ENCODE measurements at places on chromosomes 1 and 21.

- no peak for DNase-seq
These were observed 3.9 kb downstream of the S100B start for GRCh38 chr21:46600978-46601377.

DNA sequence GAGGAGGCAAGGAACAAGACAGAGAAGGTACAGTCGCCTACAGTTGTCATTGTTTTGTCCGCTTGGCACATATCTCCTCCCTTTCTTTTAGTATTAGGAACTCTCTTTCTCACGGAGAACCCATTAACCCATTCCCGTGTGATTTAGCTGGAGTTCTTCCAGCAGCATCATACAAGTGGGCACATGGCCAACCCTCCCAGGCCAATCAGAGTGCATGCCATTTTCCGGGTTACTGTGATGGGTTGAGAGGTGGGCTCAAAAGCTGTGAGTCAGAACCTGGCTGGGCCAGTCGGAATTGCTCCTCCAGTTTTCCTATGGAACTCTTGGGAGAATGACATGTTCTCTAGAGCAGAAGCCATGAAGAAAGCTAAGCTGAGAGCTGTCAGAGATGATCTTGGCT is 83.1 kb upstream of the SOD1 start:
- DNase-seq: peak; percentile 40

DNA sequence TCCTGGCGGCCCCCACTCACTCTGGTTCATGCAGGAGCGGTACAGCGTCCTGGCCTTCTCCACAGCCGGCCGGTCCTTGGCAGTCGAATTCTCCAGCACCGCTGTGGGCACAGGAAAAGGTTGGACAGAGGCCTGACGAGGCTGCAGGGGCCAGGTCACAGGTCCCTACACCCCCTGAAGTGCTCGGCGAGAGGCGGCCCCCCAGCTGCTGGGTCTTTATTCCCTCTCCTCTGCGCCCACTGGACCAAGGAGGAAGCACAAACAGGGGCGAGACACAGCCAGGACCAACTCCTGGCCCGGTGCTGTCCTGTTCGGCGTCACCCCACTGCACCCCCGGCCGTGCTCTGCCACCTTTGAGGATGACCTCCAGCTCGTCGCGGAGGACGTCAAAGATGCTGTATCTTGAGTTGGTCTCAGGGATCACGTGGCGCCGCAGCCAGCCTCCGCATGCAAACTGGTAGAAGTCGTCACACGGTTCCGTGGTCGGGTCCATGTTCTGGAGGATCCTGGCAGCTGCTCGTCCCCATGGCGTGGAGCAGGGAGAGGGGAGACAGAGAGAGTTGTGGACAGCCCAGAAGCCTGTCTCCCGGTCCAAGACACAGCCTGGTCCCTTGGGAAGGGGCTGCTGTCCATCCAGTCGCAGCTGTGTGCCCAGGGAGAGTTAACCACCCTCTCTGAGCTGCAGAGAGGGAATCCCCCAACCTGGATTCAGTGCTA is 22.9 kb downstream of the PRXL2B start:
- DNase-seq: no peak

GRCh38 chr1:78839704-78840277 is 166.7 kb downstream of the ADGRL4 start:
- DNase-seq: peak; percentile 36

- no peak for DNase-seq
These were observed 99.5 kb downstream of the DAB1 start for GRCh38 chr1:57324388-57324787.

GRCh38 chr1:93489756-93490155 is 41.8 kb downstream of the FNBP1L start:
- no peak for DNase-seq

- DNase-seq: peak; percentile 20
These were observed 26.9 kb upstream of the DDR2 start for GRCh38 chr1:162605225-162605927.

GRCh38 chr1:239250353-239251035 is 135.9 kb upstream of the CHRM3 start:
- no peak for DNase-seq

DNA sequence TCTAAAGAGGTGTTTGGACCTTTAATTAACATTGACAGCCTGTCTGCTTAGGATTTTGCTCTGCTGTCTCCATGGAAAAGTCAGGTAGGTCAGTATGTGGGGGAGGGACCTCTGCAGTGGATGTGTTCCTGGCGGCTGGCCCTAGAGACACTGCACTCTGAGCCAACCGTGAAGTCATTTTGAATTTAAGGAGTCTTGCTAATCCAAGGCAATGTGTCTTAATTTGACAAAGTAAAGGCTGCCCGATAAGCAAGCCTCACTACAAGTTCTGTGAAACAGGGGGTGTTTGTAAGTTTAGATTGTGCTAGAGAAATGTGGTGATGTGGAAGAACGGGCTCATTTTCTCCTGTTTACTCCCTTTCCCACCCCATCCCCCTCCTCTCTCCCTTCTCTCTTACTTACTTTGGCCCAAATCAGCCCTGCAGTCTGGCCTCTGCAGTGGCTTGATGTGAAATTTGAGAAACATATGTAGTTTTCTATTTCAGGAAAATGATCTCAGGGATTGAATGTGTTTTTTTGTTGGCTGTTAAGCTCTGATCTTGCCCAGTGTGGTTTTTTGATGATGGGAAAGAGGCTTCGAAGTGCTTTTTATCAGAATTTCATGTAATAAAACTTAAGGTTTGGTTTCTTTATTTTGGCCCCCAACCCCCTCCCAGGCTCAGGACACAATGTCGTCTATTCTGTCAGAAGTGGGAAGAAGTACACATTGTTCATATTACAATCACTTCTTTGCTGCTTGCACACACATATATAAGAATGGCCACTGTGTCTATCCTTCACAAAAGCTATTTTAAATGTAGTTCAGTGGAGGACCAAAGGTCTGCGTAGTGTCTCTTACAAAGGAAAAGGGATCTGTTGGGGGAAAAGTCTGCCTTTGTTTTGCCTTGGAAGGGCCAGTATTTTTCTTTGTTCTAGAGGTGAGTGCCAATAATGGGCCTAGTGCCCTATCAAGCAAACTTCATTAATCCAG is 96.6 kb downstream of the FGGY start:
- DNase-seq: no peak

GRCh38 chr1:17067069-17067426 is 13.2 kb upstream of the SDHB start:
- no peak for DNase-seq

GRCh38 chr21:23881783-23882182 is 1725.5 kb downstream of the MRPL39 start:
- DNase-seq: no peak

- DNase-seq: no peak
These were observed 74.7 kb downstream of the ARHGEF16 start for GRCh38 chr1:3529099-3529729.

DNA sequence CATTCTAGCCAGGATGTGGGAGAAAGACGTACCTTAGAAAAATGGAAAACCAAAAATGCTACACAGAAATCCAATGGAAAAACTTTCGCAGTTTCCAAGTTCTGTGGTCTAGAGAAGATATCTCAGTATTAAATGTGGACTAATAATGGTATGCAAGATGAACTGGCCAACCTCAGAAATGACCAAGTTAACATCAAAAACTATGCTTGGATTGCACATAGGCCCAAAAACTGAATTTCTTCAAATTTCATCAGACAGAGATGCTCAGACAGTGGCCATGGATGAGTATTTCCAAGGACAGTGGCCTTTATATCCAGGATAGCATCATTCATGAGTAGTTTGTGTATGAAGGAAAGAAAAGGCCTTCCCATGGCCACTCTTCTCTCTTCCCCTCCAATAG is 132.2 kb downstream of the TIAM1 start:
- no peak for DNase-seq

- no peak for DNase-seq
These were observed 11.6 kb downstream of the PKP1 start for GRCh38 chr1:201294876-201295275.

DNA sequence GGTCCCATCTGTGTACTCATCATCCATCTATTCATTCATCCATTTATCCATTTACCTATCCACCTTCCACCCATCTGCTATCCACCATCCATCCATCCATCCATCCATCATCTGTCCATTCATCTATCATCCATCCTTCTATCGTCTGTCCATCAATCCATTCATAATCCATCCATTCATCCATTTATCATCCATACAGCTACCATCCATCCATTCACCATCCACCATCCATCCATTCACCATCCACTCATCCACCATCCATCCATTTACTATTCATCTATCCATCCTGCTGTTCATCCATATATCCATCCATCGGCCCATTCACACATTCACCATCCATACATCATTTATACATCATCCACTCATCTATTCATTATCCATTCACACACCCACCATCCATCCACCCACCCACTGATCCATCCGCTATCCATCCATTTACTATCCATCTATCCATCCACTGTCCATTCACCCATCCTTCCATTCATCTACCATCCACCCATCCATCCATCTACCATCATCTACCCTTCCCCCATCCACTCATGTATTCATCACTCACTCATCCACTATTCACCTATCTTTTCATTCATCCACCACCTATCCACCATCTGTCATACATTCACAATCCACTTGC is 96.4 kb downstream of the TRIM11 start:
- no peak for DNase-seq

DNA sequence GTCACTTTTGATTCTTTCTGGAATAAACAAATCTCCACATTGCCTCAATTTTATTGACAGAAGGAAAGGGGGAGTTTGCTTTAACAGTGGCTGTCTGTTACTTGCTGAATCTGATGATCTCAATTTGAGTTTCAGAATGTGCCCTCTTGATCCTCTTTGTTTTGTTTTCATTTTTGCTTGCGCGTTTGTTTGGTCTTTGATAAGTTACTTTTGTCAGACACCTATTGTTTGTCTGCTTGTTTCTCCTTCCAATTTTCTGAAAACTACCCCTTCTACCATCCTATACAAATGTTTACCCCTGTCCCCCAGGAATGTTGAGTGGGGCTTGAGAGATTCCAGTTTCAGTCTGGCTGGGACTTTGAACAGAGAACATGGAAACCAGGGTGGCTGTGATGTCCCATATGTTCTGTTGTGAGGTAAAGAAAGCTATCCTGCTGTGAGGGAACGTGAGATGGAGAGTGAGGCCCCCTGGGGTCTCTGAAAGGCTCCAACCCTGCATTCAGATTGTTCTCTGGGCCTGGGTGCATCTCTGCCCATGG is 11.8 kb upstream of the XCL2 start:
- DNase-seq: no peak

- no peak for DNase-seq
These were observed 167.8 kb downstream of the DHRS3 start for GRCh38 chr1:12450090-12450755.

DNA sequence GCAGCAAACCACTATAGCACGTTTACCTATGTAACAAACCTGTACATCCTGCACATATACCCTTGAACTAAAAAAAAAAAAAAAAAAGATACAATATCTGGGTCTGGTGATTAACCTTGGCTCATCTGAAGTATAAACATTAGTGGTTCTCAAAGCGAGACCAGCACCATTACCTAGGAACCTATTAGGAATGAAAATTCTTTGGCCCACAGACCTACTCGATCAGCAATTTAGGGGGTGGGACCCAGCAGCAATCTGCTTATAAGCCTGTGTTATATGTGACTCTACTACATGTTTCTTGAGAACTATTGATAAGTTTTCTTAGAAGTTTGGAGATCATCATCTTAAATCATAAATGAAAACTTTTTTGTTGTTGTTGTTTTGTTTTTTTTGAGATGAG is 9.7 kb upstream of the SPATA1 start:
- DNase-seq: no peak

- DNase-seq: no peak
These were observed 2.0 kb downstream of the SDF4 start for GRCh38 chr1:1229770-1230169.

DNA sequence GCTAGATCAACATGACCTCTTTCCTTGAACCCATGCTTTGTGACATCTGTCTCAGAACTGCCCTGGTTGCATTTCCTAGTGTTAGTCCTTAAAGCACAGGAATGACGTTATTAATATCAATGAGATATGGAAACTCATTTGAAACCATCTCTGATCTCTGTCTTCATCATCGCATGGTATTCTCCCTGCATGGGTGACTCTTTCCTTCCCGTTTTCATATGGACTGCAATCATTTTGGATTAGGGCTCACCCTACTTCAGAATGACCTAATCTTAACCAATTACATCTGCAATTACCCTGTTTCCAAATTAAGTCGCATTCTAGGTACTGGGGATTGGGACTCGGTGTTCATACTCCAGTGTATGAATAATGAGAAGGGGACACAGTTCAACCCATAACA is 41.7 kb upstream of the DISC1 start:
- no peak for DNase-seq

DNA sequence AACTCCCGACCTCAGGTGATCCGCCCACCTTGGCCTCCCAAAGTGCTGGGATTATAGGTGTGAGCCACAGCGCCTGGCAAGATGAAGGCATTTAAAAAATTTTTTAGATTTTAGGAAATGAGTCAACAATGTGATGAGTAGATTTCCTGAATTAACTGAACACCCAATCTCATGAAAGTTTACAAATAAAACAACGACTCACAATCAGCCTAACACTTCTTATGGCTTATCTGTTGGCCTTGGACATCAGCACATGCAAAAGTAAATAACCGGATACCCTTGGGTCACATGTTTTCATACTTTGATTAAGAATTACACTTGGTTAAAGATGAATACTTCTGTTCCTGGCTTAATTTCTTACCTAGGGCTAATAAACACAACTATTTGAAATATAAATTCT is 3.0 kb downstream of the GNG12 start:
- no peak for DNase-seq

DNA sequence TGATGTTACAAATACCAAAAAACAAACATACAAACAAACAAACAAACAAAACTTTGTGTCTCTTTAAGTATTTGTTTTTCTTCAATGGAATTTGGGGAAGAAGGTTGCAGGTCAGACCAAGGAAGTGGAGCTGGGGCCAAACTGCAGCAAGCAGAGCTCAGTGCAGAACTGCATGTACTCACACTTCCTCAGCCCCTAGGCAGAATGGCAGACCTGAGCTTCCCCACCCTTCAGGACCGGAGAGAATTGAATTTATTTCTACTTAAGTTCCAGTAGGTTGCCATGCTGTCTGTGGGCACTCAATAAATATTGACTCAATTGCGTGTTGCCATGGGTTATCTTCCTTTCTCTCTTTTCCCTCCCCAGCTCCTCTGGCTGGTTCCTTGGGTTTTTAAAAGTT is 173.6 kb downstream of the PTGER3 start:
- no peak for DNase-seq

DNA sequence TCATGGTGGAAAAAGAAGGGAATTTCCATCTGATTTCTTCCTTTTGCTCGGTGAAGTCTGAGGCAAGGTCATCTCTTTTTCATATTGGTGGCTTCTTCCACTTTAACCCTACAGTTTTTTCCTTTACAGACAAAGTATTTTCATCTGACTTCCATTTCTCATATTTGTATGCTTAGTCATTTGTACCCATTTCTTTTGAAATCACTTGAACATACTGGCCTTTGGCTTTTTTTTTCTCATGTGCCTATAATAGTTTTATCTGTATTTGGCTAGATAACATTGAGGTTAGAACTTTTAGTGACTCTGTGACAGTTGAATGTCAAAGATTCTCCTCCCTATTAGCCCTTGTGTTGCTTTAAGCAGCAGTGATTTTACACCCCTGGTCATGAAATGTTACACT is 27.7 kb downstream of the IL12RB2 start:
- DNase-seq: no peak
